ENCODE measurements at places on chromosomes 1 and 21.

- no peak for DNase-seq
Measured at GRCh38 chr1:151197863-151198253, 494 bp upstream of the PIP5K1A start.

GRCh38 chr1:20265250-20265649, 25.4 kb upstream of the VWA5B1 start:
- no peak for DNase-seq

GRCh38 chr1:232725305-232726047, 79.7 kb upstream of the MAP10 start:
- DNase-seq: no peak

DNA sequence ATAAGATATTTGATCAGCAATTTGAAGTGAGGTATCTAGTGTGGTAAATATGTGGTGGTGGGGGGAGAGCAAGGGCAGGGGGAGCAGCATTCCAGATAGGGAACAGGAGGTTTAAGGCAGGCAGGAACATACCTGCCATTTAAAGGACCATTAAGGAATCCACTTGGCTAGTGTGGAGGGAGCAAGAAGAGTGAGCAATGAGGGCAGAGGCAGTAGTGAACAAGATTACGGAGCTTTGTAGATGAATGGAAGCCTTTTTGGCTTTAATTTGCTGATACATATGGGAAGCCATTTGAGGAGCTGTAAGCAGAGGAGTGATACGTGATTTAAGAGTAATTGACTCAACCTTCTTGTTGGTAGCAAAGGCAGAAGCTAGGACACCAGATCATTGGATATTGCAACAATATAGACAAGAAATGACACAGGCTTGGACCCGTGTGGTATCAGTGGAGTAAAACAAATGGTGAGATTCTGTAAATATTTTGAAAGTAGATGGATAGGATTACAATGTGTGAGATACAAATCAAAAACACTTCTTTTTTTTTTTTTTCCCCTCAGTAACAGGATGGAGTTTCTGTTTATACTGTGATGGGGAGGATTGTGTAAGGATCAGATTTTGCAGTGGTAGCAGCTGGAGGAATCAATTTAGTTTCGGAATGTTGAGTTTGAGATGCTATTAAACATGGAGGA, 73.8 kb upstream of the B3GALT2 start:
- no peak for DNase-seq

GRCh38 chr1:200238311-200238710, 171.5 kb downstream of the ZNF281 start:
- no peak for DNase-seq

DNA sequence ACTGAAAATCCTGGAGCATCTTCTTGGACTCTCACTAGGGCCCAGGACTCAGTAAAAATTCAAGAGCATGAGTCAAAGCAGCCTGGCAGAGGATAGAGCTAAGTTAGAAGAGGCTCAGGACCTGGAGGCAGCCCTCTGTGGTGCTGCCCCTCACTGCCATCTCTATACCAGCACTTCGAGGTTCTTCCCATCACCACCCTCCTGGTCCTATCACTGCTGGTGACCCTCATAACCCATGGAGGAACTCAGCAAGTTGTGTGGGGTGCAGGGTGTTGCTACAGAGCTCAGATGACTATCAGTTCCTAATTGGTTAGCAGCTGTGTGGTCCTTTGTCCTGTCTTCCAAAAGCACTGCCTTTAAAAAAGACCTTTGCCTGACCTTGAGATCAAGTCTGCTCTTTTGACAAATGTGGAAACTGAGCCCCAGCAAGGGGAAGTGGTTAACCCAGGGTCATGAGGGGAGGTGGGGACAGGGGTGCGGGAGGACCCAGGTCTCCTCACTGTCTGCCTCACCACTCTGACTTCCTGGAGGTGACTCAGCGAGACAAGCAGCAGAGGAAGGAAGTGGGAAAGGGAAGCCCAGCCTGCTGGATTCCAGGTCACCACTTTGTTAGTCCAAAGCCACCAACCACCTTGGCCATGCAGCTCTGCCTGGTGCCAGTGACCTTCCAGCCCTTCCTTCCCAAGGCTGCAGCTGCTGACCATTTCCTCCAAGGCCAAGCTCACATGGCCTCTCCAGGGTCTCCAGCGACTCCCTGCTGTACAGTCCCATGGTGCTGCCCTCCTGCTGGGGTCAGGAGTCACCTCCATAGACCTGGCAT, 199.4 kb upstream of the EDN2 start:
- no peak for DNase-seq

GRCh38 chr1:97919585-97920261, 1.1 kb downstream of the DPYD start:
- no peak for DNase-seq

DNA sequence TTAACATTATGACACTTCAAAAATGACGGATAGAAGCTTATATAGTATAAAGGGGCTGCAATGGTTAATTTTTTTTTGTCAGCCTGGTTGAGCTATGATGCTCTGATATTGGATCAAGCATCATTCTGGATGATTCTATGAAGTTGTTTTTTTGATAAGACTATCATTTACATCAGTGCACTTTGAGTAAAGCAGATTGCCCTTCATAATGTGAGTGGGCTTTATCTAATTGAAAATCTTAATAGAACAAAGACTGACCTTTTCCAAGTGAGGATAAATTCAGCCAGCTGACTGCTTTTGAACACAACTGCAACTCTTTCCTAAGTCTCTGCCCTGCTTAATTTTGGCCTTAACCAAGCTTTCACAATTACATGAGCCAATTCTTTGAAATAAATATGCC, 1476.2 kb downstream of the NCAM2 start:
- DNase-seq: no peak

GRCh38 chr1:169925505-169926482, 32.1 kb upstream of the SCYL3 start:
- DNase-seq: no peak

DNA sequence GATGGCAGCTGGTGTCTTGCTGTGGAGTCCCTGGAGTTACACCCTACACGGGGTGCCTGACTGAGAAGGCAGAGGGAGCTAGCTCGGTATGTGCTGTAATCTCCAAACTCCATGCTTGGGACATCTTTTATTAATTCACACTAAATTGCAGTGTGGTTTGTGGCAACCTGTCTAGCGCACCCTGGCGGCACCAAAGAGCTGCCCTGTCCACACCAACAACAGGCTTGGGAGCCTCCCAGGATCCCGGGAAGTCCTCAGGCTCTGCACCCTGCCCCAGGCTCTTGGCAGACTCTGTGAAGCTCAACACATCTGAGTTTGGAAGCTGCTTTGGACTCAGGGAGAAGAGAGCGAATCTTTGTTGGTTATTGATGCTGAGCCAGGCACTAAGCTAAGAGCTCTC, 138.9 kb downstream of the IGSF21 start:
- DNase-seq: no peak
